ENCODE measurements at places on chromosomes 1 and 21. TPM values are rescaled to one million over a fixed set of nuclear protein-coding genes. Genes with fewer than 3 reads are reported as not detected.

The OVAAL gene
- total RNA-seq: 0.05 TPM

The CFAP74 gene
- total RNA-seq: 0.09 TPM

The ANKRD45 gene
- 0.33 TPM for total RNA-seq

The TEKT2 gene
- total RNA-seq: 1.8 TPM

The SLC35F3 gene
- total RNA-seq: 3.2 TPM

The TFF2 gene
- total RNA-seq: not detected

The PTPRU gene
- total RNA-seq: 5.5 TPM

The ALPL gene
- total RNA-seq: 0.90 TPM

The NBPF10 gene
- total RNA-seq: 0.66 TPM

DNA sequence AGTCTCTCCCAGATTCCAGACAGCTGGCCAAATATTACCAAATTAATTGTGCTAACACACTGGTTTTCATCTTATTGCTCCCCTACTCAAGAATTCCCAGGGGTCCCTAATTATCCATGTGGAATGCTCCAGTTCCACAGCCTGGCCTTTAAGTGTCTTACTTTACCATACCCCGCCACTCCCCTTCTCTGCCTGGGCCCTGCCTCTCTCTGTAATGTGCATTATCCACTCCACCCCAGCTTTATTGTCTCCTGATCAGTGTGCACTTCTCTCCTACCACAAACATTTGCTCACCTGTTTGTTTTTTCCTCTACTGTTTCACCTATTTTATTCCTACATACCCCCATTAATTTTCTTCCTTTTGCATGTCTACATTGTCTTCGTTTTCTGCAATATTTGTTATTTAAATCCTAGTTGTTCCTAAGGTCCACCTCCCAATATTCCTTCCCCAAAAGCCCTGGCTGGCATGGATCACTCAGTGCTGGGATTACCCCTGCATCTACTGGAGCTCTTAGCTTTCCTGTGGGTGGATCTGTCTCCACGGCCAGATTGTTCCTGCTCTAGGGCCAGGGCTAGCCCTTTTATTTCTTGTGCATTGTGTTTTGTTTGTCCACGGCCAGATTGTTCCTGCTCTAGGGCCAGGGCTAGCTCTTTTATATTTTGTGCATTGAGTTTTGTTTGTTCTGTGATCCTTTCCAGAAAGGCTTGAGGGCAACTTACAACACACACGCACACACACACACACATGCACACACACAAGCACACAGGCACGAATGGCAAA lies 33.4 kb upstream of the ATP1B1 start:
- no peaks in the 10 kb centered on the region for H3K4me1 ChIP-seq
- no peaks in the 10 kb centered on the region for H3K27me3 ChIP-seq
- no peak for DNase-seq

DNA sequence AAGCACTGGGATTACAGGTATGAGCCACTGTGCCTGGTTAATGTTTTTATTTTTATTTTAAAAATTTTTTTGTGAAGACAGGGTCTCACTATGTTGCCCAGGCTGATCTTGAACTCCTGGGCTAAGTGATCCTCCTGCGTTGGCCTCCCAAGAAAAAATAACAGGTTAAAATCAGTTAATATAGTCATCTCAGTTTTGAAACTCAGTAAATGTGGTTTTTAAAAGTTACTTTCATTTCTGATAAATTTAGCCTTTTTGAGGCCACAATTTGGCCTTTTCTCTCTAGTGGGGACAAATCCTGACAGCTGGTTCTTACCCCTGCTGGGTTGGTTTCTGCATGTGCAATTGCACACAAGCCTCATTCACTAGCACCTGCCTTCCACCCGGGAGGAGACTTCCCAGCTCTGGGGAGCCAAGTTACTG lies 13.3 kb downstream of the PMF1 start:
- DNase-seq: no peak
- no peak overlapping the region for H3K4me3 ChIP-seq
- H3K4me1 ChIP-seq: no peaks in the 10 kb centered on the region
- peaks cover 46% of the 10 kb centered on the region for H3K36me3 ChIP-seq
- no peak overlapping the region for H3K27ac ChIP-seq

- peaks cover 22% of the 10 kb centered on the region for H3K4me1 ChIP-seq
- H3K27ac ChIP-seq: peak overlapping the region; percentile 79
- H3K4me3 ChIP-seq: no peak overlapping the region
- no peaks in the 10 kb centered on the region for H3K27me3 ChIP-seq
Measured at GRCh38 chr1:231611851-231612250, 14.7 kb upstream of the DISC1 start.

DNA sequence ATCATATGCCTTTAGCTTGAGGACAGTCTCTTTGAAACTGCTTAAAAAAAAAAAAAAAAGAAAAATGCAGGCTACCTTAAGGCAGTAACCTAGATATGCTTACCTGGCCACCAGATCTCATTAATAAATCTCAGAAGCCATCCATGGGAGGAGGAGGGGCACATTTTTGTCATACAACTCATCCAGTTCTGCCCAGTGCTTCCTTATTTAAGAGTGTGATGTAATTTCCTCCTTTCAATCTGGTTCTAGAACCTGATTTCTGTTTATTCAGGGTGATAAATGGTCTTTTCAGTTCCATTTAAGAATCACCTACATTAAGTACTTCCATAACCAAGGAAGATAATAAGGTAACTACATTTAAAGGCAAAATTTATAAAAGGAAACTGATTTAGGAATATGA lies 6.1 kb downstream of the ERRFI1 start:
- no peaks in the 10 kb centered on the region for H3K4me1 ChIP-seq
- no peak overlapping the region for H3K4me3 ChIP-seq
- no peak overlapping the region for H3K27ac ChIP-seq
- peaks cover 20% of the 10 kb centered on the region for H3K27me3 ChIP-seq
- no peak for DNase-seq

DNA sequence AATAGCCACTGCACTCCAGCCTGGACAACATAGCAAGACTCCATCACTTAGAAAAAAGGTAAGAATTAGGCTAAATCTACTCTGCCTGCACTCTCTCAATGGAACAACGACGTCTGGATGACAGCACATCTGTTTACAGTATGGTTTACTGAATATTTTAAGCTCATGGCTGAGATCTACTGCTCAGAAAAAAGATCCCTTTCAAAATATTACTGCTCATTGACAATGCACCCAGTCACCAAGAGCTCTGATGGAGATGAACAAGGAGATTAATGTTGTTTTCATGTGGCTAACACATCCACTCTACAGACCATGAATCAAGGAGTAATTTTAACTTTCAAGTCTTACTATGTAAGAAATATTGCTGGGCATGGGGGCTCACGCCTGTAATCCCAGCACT lies 58.0 kb downstream of the SLC27A3 start:
- no peaks in the 10 kb centered on the region for H3K27me3 ChIP-seq
- peaks cover 13% of the 10 kb centered on the region for H3K36me3 ChIP-seq
- H3K4me3 ChIP-seq: no peak overlapping the region
- DNase-seq: no peak

DNA sequence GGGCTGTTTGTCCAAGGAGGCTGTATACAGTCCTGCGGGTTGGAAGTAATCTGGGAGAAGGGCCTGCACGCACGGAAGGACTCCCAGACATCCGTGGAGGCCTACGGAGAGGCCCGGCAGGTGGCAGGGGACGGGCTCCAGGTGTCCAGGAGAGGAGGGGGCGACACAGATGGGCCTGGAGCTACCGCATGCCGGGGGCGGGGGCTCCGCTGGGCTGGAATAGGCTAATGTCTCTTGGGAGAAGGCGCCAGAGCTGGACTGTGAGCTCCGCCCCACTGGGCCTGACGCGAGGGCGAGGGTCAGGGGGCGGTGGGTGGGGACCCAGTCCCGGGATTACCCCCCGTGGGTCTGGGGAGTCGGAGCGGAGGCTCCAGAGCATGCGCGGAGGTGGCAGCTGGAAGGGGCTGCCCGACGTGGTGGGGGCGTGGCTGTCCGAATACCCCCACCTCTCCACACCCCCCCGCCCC lies 659 bp downstream of the AGO1 start:
- no peaks in the 10 kb centered on the region for H3K27me3 ChIP-seq
- H3K4me3 ChIP-seq: peak overlapping the region; percentile 98
- no peak for DNase-seq

GRCh38 chr1:230426246-230427093 lies at the start of gene PGBD5:
Gene PGBD5, minus strand, starts transcription at chr1:230426332. Its CDS starts 404 bp downstream, at chr1:230425928.
- H3K27ac ChIP-seq: no peak within 1 kb of the TSS
- H3K4me3 ChIP-seq: peak within 1 kb of the TSS; percentile 16
- peak; percentile 79 for DNase-seq

GRCh38 chr21:44398499-44398898 lies 45.1 kb downstream of the TRPM2 start:
- no peaks in the 10 kb centered on the region for H3K4me1 ChIP-seq
- no peaks in the 10 kb centered on the region for H3K36me3 ChIP-seq
- H3K27ac ChIP-seq: no peak overlapping the region
- DNase-seq: no peak
- H3K27me3 ChIP-seq: no peaks in the 10 kb centered on the region

DNA sequence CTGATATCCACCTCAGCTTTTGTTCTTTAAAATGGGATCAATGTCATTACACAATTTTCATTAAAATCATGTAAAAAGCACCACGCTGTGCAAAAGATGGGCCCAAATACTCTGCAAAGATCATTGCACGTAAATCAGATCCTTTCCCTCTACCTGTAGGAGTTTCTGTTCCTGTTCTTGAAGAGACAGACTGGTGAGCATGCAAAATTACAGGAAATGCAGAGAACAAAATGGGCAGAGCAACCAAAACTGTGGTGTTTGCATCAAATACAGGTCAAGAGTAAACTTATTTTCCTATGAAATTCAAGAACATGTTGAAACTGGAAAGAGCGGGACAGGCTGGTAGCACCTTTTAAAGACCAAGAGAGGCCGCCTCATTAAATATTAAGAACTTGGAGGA lies 294.9 kb upstream of the ADGRL2 start:
- no peaks in the 10 kb centered on the region for H3K36me3 ChIP-seq
- no peak for DNase-seq
- H3K4me1 ChIP-seq: no peaks in the 10 kb centered on the region

DNA sequence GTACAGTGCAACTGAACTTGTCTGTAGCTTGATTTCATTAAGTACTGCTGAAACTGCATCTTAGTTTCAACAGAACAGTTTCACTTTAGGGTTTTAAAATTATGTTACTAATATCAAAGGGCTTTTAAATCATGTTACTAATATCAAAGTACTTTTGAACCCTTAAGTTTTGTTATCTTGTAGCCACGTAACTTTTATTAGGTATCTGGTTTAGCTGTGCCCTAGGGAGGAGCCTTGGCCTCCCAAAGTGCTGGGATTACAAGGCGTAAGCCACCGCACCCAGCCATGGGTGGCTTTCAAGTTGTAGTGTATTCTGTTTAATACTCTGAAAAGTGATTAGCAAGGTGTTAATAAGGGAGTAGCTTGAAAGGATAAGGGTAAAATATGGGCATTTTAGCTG lies 2.0 kb downstream of the KDM4A start:
- H3K4me1 ChIP-seq: peaks cover 13% of the 10 kb centered on the region
- H3K4me3 ChIP-seq: no peak overlapping the region
- H3K27ac ChIP-seq: no peak overlapping the region
- H3K36me3 ChIP-seq: peaks cover 31% of the 10 kb centered on the region
- no peak for DNase-seq

GRCh38 chr1:243409284-243409683 lies 153.4 kb downstream of the SDCCAG8 start:
- no peak for DNase-seq
- peaks cover 13% of the 10 kb centered on the region for H3K4me1 ChIP-seq
- no peak overlapping the region for H3K27ac ChIP-seq
- no peak overlapping the region for H3K4me3 ChIP-seq

- no peak overlapping the region for H3K4me3 ChIP-seq
- no peaks in the 10 kb centered on the region for H3K27me3 ChIP-seq
- no peak for DNase-seq
- H3K4me1 ChIP-seq: no peaks in the 10 kb centered on the region
Measured at GRCh38 chr1:39418236-39418635, 73.2 kb upstream of the BMP8A start.

- H3K4me3 ChIP-seq: no peak overlapping the region
- H3K4me1 ChIP-seq: peaks cover 7% of the 10 kb centered on the region
- H3K27me3 ChIP-seq: peaks cover 3% of the 10 kb centered on the region
- H3K27ac ChIP-seq: peak overlapping the region; percentile 43
Measured at GRCh38 chr1:226603022-226603857, 54.7 kb downstream of the STUM start.

- H3K27ac ChIP-seq: no peak overlapping the region
- H3K36me3 ChIP-seq: peaks cover 9% of the 10 kb centered on the region
- H3K4me1 ChIP-seq: peaks cover 4% of the 10 kb centered on the region
- DNase-seq: no peak
Measured at GRCh38 chr1:42267904-42268303, 67.1 kb downstream of the FOXJ3 start.

GRCh38 chr1:19645411-19646251 lies 1.5 kb downstream of the NBL1 start:
- H3K27ac ChIP-seq: no peak overlapping the region
- no peak for DNase-seq
- no peaks in the 10 kb centered on the region for H3K36me3 ChIP-seq
- H3K4me1 ChIP-seq: peaks cover 10% of the 10 kb centered on the region

- no peak overlapping the region for H3K4me3 ChIP-seq
- DNase-seq: no peak
- no peaks in the 10 kb centered on the region for H3K27me3 ChIP-seq
- H3K36me3 ChIP-seq: peaks cover 48% of the 10 kb centered on the region
- no peak overlapping the region for H3K27ac ChIP-seq
Measured at GRCh38 chr1:235697508-235697907, 47.9 kb upstream of the GNG4 start.

- H3K27me3 ChIP-seq: no peaks in the 10 kb centered on the region
- no peak overlapping the region for H3K27ac ChIP-seq
- DNase-seq: no peak
- H3K36me3 ChIP-seq: no peaks in the 10 kb centered on the region
- H3K4me1 ChIP-seq: no peaks in the 10 kb centered on the region
- no peak overlapping the region for H3K4me3 ChIP-seq
Measured at GRCh38 chr1:86491171-86491950, 22.6 kb downstream of the CLCA1 start.

DNA sequence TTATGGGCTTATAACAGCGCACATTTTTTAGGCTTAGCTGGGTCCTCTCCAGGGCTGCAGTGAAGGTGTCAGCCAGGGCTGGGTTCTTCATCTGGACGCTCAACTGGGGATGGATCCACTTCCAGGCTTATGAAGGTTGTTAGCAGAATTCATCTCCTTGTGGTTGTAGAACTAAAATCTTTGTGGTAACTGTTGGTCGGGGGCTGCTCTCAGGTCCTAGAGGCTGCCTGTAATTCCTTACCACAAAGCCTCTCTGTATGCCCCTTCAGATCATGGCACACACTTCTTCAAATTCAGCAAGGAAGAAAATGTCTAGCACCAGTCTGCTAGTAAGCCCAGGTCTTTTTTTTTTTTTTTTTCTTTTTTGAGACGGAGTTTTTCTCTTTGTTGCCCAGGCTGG lies 40.9 kb upstream of the EPS8L3 start:
- H3K4me3 ChIP-seq: no peak overlapping the region
- DNase-seq: no peak
- no peaks in the 10 kb centered on the region for H3K36me3 ChIP-seq
- H3K27ac ChIP-seq: no peak overlapping the region
- H3K27me3 ChIP-seq: peaks cover 8% of the 10 kb centered on the region

DNA sequence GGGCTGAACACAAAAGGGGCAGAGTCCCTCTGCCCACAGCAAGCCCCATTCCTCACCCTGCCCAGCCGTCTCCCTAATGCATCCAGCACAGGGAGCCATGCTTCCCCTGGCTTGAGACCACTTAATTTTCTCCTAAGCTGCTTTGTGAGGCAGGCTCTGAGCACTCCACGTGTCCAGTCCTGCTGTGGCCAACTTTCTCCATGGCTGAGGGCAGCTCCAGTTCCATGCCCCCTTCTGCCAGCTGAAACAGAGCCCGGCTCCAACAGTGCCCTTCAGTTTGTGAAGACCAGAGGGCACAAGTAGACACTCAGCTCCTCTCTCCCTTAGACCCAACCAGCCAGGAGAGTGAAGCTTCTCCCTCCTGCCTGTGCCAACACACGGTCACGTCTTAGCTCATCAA lies 33.8 kb downstream of the PLEKHA6 start:
- no peaks in the 10 kb centered on the region for H3K36me3 ChIP-seq
- no peaks in the 10 kb centered on the region for H3K4me1 ChIP-seq
- H3K27me3 ChIP-seq: no peaks in the 10 kb centered on the region
- no peak for DNase-seq
- no peak overlapping the region for H3K4me3 ChIP-seq

Measured in thymus (tissue), 14 donors.